ENCODE measurements at places on chromosomes 13 and 19.

- DNase-seq: no peak
Measured at GRCh38 chr13:37113534-37113933, 8.1 kb upstream of the CSNK1A1L start.

GRCh38 chr13:74070065-74070464 is 64.1 kb downstream of the KLF12 start:
- no peak for DNase-seq

DNA sequence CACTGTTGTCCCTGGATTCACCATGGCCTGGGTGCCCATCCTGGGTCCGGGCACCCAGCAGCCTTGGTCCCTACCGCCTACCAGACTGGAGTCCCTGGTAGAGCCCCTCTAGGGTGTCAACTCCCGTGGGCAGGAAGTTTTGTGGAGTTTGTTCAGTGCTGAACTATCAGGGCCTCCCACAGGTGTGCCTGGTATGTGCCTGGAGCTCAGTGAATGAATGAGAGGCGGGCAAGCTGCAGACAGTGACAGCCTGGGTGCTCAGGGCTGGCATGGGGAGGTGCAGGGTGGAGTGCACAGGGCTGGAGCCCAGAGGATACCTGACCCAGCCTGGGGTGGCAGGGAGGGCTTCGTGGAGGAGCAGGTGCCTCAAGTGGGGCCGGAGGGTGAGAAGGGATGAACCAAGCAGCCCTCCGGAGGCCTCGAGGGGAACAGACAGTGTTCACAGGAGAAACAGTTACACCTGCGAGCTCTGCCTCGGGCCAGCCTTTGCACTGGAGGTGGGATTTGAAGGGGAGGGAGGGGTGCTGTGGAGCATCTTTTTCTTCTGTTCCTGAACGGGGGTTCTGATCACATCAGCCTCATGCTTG is 29.6 kb downstream of the PAK4 start:
- no peak for DNase-seq

DNA sequence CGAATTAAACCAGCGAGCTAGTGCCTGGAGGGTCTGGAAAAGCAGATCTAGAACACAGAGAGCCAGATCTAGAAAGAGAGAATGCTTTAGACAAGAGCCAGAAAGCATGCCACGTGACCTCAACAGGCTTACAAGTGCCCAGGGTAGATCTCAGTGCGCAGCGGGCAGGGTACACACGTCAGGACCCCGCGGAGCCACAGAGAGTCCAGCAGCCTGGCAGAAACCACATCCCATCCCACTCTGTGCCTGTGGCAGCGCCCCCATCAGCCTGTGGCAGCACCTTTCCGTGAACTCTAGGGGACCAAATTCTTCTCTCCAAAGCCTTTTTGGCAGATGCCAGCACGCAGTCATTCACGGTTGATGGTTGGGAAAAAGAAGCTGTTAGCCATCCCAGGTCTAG is 5.9 kb downstream of the ARHGEF1 start:
- no peak for DNase-seq

DNA sequence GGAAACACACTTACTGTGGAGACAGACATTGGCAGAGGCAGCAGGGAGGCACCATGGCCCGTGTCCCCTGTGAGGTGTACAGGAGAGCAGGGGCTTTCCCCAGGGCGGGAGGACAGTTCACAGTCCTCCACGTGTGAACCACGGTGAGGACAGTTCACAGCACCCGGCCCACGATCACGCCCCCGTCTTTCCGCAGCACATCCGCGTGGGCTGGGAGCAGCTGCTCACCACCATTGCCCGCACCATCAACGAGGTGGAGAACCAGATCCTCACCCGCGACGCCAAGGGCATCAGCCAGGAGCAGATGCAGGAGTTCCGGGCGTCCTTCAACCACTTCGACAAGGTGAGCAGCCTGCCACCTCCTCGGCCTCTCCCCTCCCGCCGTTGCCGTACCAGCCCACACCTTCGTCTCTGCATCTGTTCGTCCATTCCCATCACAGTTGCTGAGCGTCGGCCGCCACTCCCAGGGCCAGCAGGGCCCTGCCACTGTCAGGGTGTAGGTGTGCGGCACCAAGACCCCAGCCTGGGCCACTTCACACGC is 17.4 kb downstream of the CAPN12 start:
- no peak for DNase-seq

DNA sequence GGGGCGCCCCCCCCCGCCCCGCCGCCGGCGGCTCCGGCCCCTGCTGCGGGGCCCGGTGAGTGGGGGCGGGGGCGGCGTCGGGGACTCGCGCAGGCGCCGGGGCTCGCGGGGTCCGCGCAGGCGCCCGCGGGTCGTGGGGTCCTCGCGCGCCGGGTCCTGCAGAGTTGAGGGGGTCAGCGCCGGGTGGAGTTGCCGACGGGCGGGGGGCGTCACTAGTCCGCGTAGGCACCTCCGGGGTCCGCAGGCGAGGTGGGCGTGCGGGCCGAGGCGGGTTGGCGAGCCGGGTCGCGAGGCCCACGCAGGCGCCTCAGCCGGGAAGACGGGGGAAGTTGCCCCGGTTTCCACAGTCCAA is 365 bp downstream of the PPP6R1 start:
- peak; percentile 32 for DNase-seq

Measured in HEK293T (cell line).